Stimulated activated CD8-positive, alpha-beta memory T cell treated with anti-CD3 and anti-CD28 coated beads, Interleukin-15, amount 100 ng/mL, for 48 hours (primary cell): ENCODE measurements at places on chromosomes 13 and 19.
A peak's percentile ranks its signal among the peaks of the same experiment; 100 is the strongest.

- no peak for DNase-seq
These were observed 33.1 kb upstream of the LMO7 start for GRCh38 chr13:75603038-75603437.

DNA sequence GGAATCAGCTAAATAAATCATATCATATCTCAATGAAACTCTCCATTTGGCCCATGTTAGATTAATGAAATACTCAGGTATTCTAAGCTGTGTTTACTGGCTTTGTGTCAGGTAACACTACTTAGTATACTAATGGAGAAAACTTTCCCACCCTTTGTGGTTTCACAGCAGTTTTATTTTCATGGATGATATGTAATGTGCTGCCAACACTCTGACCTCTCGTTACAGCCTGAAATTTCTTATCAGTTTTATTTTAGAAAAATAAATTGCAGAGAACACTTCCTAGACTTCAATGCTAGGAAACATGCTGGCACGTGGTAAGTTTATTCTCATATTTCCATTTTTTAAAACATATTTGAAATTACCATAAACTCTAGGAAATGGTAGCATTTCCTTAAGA, 758.9 kb downstream of the LIG4 start:
- DNase-seq: no peak

GRCh38 chr19:11538232-11539036, at the start of gene CNN1:
Gene CNN1, plus strand, starts transcription at chr19:11538851. Its CDS starts 77 bp downstream, at chr19:11538928.
- no peak for DNase-seq

GRCh38 chr13:41613984-41614661, 156.8 kb downstream of the RGCC start:
- no peak for DNase-seq

DNA sequence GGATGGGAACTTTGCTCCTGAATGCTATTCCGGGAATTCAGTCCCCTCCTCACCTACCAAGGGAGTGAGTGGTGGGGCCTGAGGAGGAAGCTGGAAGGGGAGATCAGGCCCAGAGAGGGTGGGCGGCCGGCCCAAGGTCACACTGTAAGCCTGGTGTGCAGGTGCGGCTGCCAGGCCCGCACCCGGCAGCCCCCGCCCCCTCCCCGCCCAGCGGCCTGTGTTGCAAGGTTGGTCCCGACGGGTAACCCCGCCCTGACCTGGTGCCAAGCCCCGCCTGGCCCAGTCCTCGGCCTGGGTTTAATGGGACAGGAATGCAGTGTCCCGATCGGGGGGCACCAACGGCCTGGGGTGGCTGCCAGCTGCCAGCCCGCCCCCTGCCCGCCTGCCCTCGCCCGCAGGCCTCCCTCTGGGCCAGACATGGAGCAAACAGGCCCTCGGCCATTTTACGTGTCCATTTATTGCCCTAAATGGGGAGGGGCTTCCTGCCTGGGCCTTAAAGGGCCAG, 5.5 kb downstream of the ZBTB7A start:
- DNase-seq: no peak

DNA sequence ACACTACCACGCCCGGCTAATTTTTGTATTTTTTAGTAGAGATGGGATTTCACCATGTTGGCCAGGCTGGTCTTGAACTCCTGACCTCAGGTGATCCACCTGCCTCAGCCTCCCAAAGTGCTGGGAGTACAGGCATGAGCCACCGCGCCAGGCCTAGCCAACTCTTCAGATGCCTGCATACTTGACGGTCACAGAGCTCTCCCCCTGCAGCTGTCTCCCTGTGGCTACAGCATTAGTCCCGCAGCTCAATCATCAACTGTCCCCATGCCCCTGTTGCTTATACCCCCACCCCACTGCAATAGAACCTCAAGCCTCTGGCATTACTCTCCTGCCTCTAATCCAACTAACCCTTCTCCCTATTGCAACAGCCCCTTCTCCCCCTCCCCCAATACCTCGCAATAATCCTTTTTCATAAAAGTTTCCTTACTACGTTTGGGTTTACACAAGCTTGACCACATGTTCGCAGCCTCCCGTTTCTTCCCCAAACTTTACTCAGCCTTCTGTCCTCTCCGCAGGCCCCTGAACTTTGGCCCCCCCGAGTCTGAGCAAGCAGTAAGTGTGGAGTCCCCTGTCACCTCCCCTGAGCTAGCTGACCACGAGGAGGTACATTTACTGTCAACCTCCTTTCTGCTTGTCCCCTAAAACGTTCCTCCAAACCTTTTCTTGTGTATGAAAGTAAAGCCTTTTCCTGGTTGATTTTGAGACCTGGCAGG, 1.7 kb downstream of the ZNF77 start:
- DNase-seq: no peak

DNA sequence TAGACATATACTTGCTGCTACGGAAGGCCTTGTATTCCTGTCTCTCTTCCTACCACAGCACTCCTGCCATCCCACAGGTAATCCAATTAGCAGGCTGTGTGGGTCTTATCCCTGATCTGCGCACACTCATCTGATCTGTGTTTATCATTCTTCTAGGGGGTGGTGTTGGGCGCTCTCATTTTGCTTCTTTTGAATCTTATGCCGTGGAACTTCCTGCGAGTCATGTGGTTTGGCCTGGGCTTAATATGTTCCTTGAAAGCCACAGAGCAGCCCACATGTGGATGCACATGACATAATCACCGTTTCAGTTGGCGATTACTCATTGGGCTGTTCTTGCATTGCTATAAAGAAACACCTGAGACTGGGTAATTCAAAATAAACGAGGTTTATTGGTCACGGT, 7.5 kb downstream of the RASA3 start:
- DNase-seq: peak; percentile 76

GRCh38 chr19:29549105-29550070, 23.6 kb downstream of the VSTM2B start:
- DNase-seq: no peak

- DNase-seq: no peak
These were observed 880 bp upstream of the ZNF723 start for GRCh38 chr19:22831211-22831610.

DNA sequence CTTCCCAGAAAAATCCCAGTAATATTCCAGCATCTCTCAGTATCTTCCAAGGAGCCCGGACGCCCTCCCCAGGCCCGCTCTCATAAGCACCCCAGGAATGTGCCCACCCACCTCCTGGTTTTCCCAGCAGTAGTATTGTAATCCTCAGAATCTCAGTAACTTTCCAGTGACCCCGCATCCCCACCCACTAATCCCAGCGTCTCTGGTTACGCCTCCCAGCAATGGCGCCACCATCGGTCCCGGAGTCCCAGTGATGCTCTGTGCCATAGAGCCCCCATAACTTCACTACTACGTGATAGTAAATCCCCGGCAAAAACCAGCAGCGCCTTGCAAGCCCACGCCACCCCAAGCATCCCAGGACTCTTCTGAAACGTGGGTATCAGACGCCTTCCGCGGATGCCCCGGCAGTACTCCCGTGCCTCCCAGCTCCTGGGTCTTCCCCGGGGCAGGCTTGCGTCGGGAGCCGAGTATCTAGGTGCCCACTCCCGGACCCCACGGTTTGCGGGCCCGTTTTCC, 928 bp upstream of the PNPLA6 start:
- peak; percentile 23 for DNase-seq

DNA sequence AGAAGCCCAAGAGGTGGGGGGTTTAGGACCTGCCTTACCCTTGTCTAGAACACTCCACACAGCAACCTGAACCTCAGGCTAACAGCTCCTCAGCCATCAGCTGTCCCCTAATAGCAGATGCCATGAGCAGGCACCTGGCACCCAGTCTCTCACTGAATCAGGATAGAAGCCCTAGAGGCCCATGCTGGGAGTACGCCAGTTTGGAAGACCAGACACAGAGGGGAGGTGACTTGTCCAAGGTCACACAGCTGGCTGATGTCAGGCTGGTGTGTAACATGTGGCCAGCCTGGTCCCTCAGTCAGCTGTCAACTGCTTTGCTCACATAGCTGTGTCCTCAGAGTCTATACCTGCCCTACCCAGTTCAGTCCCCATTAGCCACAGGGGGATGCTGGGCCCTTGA, 12.8 kb upstream of the SAMD1 start:
- DNase-seq: no peak

GRCh38 chr19:8580710-8581281, 3.6 kb upstream of the MYO1F start:
- peak; percentile 64 for DNase-seq

- no peak for DNase-seq
These were observed 57.9 kb upstream of the PCDH8 start for GRCh38 chr13:52906122-52906903.

DNA sequence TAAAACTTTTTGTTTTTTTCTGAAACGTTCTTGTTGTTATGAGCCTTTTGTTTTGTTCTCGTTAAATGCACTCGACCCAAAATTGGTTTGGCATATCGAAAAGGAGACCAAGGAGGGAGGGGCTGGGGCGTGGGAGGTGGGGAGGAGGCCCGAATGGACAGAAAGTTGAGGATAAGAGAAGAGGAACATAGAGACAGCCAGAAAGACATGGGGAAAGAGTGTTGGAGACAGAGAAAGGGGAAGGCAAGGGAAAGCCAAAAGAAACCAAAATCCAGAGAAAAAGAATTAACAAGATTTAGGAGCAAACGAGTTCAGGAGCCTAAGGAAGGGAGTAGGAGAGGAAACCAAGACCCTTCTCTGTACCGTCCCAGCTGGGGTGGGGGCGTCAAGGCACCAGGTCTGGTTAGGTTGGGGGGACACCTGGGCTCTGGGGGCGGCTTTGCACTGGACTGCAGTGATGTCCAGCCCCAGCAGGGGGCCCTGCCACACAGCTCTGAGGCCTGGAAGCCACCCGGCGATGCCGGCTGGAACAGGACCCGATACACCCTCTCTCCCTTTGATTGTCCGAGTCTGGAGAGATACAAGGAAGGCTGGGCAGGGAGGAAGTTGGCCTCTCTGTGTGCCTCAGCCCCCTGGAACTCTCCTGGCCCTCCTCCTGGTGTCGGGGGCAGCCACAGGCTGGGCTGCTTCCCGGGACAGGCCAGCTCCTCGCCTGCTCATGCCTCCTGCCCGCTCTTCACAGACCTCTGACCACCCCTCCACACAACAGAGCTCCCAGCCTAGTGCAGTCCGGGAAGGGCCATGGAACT, 11.6 kb upstream of the ASF1B start:
- peak; percentile 33 for DNase-seq

GRCh38 chr13:49784886-49785570, 7.5 kb downstream of the KPNA3 start:
- DNase-seq: no peak

DNA sequence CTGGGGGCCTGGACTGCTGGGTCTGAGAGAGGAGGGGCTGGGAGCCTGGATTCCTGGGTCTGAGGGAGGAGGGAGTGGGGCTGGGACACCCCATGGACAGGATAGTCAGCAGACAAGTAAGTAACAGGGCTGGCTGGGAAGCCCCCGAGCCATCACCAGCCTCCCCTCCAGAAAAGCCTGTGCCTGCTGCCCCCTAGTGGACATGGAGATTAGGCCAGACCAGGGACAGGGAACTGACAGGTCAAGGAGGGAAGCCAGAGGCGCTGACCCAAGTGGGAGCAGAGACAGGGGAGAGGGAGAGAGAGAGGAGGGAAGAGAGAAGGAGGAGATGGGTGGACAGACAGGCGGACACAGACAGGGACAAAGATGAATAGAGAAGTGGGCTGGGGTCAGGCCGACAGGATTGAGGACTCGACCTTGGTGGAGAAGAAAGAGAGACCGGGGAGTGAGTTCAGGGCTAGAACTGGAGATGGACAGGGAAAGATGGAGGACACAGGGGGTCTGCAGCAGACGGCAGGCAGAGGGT, 6.7 kb upstream of the ERFL start:
- no peak for DNase-seq

DNA sequence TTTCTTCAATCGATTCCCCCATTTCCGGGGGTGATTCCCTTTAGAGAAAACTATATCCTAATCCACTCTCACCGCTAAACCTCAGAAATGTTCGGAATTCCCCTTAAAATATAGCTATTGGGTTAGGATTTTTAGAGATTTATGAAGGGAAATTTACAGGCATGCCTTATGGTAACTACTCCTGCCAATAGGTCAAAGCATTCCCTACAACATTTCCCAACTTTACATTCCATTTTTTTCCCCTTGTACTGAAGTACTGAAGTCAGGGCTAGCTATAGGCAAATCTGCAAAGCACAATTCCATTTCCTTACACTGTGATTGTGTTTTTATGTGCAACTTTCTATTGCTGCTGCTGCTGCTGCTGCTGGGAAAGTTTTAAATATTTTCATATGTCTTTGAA, 2.1 kb downstream of the EDNRB start:
- no peak for DNase-seq

- no peak for DNase-seq
These were observed 437.5 kb downstream of the FGF9 start for GRCh38 chr13:22108283-22108942.

DNA sequence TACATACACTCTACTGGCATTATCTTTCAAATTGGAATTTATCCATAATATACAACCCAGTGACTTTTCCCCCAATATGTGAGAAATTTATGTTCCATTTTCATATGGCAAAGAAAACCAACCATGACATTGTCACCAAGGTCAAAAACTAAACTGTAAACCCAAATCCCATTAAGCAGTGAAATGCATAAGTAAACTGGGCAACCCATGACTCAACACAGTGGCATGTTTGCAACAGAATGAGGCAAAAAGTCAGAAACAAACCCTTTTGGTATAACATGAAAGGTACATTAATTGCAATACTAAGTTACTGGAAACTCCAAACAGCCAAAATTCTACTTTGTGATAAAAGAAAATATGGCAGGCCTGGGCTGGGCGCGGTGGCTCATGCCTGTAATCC, 4.9 kb downstream of the ZNF878 start:
- no peak for DNase-seq

DNA sequence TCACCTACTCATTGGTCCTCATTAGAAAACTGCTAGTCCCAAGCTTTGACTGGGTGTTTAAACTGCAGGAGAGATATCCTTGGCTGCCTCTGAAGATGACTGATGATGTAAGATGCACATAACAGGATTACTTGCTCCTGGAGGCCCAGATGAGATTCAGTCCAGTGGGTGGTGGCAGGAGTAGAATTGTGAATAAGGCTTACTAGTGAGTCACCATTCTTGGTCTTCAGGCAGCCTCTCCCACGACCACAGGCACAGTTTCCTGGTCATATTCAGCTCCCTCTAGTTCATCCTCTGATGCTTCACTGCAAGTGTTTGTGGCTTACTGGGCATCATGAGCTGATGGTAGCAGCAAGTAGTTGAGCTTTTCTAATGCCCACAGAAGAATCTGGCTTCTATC, 12.1 kb downstream of the SERTM1 start:
- DNase-seq: no peak
